ENCODE measurements at places on chromosomes 7 and 10. TPM values are rescaled to one million over a fixed set of nuclear protein-coding genes. Genes with fewer than 3 reads are reported as not detected.

Gene ACHE
- total RNA-seq, result 3.0 TPM

GRCh38 chr7:37893359-37893758, 23.3 kb downstream of the SFRP4 start:
- DNase-seq, result no peak

DNA sequence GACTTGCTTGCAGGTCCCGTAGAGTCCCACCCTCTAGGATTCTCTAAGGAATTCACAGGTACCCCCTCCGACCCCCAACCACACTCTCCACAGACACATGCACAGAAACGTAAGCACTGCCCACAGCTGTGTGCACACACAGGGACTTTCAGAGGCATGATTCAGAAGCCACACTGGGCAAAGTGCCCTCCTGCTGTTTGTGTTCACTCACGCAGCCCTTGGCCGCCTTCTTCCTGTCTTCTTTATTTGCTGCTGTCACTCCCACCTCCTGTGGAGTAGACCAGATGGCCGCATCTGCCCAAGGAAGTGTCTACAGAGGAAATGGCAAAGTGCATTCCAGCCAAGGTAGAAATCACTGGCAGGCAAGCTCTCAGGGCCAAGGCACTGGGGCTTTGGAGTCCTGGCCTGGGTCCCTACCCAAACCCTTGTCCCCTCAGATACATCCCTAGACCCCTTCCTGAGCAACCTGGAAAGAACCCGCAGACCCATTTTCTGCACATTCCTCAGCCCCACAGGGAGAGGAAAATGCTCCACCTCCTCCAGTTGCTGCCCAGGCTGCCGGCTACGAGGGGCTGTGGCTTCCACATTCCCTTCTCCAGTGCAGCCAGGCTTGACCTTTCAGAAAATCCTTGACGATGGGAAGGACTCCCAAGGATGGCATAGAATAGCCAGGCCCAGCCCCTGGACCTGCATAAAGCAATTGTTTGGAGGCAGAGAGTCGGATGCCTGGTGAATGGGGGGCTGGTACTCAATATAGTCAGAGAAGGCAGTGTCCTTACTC, 21.6 kb upstream of the GIMAP8 start:
- no peak for DNase-seq

GRCh38 chr10:72310636-72311035, 36.9 kb downstream of the DDIT4 start:
- DNase-seq, result no peak

Gene ZNF503
- total RNA-seq, result 8.9 TPM

DNA sequence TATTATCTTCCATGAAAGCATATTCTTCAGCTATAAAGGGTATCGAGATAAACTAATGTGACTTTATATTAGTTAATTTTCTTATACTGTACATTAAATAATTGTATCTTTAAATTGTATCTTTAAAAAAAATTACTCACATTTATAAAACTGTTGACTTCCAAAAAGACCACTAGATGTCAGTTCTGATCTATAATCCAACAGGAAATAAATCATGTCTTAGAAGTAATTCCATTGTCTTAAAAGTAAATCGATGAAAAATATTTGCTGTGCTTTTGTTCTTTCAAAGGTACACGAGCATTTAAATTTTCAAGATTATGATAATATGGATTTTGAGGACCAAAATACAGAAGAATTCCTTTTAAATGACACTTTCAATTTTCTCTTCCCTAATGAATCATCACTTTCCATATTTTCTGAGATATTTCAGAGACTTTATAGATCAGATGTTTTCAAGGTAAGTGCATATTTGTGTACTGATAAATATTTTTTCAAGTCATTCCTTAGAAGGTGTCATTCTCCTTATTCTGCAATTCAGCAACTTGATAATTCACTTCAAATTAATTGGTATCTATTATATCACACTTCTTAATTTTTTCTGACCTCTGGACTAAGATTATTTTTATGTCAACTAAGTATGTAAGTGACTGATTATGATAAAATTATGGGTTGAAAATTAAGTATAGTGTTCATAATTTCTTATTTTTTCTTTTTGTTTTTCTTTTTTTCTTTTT, 138.5 kb downstream of the CPED1 start:
- no peak for DNase-seq

GRCh38 chr7:41006306-41006995, 696.4 kb downstream of the INHBA start:
- DNase-seq, result no peak

Gene TRIM73
- total RNA-seq, result 7.4 TPM

- DNase-seq, result no peak
Observed at GRCh38 chr10:79020015-79020491, 48.7 kb upstream of the ZMIZ1 start.

Gene FGF8
- 1.1 TPM for total RNA-seq

DNA sequence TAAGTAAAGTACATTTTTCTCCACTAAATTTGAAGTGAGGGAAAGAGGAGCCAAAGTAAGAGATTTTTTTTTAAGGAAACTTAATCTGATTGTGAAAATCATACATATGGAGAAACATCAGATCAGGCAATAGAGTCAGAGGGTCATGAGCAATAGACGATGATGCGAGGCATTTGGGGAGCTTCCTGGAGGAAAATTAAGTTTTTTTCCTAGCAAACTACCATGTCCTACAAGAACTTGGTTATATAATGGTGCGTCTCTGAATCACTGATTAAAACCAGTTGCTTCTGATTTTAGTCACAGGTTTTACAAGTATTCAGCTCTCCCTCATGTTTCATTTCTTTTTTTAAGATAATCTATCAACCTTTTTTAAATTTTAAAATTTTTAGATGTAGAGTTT, 52.1 kb upstream of the MTURN start:
- no peak for DNase-seq

Gene SPDYE6
- not detected for total RNA-seq

DNA sequence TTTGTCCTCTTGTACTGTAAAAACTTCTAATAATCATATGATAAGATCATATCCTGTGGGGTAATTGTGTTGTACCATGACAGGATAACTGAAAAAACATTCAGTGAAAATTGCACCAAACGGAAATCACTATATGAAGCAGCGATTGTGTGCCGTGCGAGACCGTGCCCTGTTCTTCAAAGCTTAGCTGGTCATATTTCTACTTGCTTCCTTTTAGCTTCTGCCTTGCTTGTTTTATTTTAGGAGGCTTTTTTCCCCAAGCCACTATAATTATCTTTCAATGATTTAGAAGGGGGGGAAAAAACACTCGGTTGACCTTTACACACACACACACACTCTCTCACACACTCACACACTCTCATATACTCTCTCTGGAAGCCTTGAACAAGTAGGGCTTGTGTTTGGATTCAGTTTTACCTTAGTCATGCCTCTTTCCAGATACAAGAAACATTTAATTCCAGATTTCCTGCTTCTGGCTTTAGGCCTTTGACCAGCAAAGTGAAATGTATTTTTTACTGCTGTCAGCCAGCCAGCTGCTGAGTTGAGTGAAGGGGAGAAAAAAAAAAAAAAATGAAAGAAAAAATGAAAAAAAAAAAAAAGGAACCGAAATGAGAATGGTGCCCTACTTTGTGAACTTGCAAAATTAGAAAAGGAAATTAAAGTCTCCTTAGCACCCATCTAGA, 181.4 kb downstream of the ARID5B start:
- no peak for DNase-seq

Gene AKR1C8
- total RNA-seq, result not detected

Gene VWA2
- total RNA-seq, result 2.4 TPM

DNA sequence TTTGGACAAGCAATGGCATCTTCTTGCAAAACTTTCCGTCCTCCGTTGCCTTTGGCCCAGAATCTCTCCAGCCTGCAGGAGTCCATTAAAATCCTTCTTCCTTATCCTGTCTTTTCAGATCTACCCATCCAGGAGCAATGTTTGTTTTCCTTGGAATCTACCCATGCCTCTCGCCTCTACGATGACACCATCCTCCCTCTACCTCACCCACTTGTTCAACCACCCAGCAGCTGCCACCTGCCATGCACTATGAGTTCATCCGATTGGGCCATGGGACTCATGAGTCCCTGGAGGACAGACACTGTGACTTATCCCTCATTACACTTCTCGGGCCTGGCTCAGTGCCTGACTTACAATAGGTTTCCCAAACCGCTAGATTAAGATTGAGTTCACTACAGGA, 26.8 kb upstream of the MGMT start:
- DNase-seq, result no peak

DNA sequence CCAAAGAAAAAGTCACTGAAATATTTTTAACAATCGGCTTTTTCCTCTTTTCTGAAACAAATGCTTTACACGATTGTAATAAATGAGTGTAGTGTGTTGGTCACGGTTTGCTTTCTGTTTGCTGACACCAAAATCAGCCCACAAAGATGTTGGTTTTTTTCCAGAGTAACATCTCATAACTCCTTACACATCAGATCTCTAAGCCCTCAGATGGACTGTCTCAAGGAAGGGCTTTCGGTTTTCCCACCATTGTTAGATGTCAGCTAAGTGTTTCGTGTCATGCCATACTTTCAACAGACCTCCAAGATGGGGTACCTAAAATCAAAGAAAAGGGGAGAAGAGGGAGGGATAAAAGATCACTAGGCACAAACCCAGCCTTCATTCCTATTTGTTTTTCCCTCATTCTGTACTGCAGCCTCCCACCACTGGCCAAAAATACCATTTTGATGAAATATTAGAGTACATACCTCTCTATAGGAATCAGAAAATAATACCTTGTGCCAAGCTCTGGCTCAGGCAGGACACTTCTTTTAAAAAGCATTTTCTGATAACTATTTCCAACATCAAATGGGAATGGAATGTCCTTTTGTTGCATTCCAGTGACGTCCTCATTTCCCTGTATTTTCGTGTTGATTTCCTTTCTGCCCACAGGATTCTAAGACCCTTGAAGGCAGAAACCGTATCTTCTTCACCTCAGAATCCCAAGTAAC, 159.1 kb downstream of the DGKI start:
- DNase-seq, result no peak

- no peak for DNase-seq
Observed at GRCh38 chr10:22986771-22987542, 59.1 kb downstream of the ARMC3 start.

- DNase-seq, result no peak
Observed at GRCh38 chr10:79158402-79159097, 89.8 kb downstream of the ZMIZ1 start.

DNA sequence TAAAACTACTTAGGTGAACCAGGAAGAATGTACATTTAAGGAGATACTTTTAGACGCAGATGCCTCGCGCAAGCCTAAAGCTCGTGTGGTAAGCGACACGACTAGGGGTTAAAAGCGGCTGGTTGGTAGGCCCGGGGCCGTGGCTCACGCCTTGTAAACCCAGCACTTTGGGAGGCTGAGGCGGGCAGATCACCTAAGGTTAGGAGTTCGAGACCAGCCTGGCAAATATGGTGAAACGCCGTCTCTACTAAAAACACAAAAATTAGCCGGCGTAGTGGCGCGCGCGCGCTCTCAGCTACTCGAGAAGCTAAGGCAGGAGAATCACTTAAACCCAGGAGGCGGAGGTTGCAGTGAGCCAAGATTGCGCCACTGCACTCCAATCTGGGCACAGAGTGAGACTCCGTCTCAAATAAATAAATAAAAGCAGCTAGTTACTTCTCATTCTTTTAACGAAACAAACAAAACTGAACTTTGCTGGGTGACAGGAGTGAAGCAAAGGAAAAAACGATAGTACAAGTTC, 879 bp downstream of the NUDT5 start:
- peak; percentile 17 for DNase-seq

- DNase-seq, result no peak
Observed at GRCh38 chr10:109174526-109174925, 748.8 kb downstream of the XPNPEP1 start.

Gene PON1
- total RNA-seq, result 1.5 TPM

DNA sequence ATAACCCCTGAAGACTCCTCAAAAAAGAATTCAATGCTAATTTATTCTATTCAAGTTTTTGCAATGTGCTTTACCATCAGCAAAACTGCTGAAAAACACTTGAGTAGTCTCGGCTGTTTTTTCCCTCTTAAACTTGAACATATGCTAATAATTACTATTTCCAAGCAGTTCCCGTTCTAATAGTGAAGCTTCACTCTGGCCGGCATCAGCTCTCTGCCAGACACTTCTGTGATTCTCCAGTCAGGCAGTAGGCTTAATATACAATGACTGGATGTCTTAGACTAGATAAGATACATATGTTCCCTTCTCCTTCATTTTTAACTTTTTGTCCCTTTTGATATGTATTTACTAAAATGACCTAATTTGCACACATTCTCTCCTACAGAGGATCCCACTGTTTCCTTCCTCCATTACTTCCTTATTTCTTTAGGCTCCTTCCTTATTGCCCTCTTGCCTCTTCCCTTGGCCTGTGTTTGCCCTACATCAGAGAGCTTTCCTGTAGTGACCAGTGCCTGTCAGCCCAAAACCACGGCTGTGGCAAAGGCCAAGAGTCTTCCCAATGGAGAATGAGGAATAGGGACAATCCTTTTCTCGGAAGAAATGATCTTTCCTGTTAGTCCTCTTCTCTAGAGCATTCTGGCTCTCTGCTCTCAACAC, 23.5 kb downstream of the HEPACAM2 start:
- no peak for DNase-seq

Gene LLCFC1
- not detected for total RNA-seq

DNA sequence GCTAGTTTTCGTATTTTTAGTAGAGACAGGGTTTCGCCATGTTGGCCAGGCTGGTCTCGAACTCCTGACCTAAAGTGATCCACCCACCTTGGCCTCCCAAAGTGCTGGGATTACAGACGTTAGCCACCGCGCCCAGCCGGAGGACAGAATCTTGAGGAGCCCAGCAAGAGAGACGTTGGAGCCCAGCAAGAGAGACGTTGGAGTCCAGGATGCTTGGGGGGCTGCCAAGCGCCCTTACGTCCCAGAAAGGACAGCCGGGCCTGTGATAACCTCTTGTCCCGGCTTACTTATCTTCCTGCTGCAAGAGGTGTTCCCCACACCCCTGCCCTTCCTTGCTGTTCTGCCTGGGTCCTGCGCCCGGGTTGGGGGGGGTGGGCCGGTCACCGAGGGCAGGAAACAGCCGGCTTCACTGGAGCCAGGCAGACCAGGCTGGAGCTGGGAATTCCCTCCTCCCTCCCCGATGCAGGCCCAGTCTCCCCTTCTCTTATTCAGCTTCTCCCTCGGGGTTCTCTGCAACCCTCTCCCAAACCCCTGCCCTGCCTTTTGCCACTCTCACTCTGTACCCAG, 1.9 kb upstream of the EPHB4 start:
- peak; percentile 73 for DNase-seq

GRCh38 chr10:50561266-50561665, 62.5 kb downstream of the SGMS1 start:
- DNase-seq, result no peak

GRCh38 chr7:90747516-90747915, 151.4 kb downstream of the CDK14 start:
- no peak for DNase-seq

GRCh38 chr10:130189608-130190054, 53.4 kb downstream of the GLRX3 start:
- DNase-seq, result no peak

Data from endothelial cell (in vitro differentiated cells).